Astrocyte of the hippocampus (primary cell): ENCODE measurements at places on chromosomes 7 and 10.
A peak's percentile ranks its signal among the peaks of the same experiment; 100 is the strongest.

DNA sequence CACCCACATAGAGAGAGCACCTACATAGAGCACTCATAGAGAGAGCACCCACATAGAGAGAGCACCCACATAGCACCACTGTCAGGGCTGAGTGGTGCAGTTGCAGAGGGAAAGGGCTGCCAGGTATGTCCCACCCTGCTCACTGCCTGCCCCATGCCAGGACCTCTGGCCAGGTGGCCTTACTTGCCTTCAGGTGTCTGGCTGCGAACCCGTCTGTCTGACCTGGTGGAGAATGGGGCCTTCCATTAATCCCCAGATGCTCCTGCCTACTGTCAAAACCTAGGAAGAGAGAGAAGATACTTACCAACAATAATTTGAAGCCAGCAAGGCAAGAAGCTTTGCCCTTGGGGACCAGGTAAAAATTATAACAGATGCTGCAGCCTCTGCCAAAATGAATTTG, 51.1 kb downstream of the INSIG1 start:
- no peak for DNase-seq

- no peak for DNase-seq
Measured at GRCh38 chr10:107800061-107800460, 635.6 kb upstream of the SORCS1 start.

DNA sequence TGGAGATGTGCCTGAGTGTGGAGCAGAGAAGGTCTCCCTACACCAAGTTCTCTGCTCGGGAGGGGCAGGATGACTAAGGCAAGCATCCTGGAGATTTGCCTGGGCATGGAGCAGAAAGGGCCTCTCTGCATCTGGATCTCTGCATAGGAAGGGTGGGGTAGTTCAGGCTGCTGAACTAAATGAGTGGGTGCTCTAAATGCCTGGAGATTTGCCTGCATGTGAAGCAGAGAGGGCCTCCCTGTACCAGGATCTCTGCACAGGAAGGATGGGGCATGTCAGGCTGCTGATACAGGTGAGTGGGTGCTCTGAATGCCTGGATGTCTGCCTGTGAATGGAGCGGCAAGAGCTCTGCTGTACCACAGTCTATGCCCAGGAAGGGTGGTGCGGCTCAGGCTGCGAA, 680.7 kb downstream of the SUGCT start:
- DNase-seq: peak; percentile 55

- DNase-seq: no peak
Measured at GRCh38 chr7:130160455-130160854, 44.8 kb downstream of the TMEM209 start.

DNA sequence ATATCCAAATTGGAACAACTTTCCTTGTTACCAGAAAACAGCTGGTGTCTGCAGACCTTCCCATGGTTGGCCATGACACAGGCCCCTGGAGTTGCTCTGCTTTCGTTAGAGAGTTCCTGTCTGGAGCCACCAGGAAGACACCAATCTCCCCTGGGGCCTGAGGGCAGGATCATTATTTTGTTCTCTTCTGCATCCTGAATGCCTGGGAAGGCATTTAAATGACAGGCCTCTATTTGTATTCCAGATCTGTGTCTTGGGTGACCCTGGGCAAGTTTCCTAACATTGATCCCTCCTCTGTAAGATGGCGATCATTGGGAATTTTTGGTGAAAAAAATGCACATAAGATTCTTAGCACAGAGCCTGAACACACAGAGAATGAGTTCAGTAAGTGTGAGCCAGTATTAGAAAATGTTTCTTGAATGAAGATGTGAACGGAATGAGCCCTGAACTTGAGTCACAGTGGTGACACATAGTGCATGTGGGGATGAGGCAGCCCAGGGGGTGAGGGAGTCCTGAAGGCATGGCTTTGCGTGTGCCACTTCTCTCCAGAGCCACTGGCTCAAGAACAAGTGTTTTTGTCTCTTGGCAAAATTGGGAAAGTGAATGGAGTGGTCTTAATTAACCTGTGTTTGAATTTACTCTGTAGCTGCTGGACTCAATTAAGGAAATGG, 28.4 kb downstream of the BMPER start:
- peak; percentile 77 for DNase-seq

DNA sequence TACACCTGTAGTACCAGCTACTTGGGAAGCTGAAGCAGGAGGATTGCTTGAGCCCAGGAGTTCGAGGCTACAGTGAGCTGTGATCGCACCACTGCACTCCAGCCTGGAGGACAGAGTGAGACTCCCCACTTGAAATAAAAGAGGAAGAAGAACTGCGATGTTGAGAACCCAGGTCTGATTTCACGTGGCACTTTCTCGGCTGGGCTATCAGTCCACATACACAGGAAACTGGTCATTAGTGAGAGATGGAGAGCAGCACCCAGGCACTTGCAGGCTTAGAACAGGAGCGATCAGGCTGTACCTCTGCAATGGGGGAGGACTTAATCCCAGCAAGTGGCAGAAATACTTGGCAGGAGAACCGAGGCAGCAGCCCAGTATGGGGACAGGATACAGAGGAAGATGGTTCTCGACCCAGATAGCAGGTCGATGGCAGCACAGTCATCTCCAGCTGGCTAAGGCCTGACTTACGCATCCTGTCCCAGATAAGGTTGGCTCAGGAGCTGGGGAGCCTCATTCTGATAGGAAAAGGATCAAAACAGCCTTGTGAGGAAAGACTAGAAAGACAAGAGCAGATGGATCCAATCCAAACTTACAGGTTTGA, 487.7 kb upstream of the AUTS2 start:
- no peak for DNase-seq

- no peak for DNase-seq
Measured at GRCh38 chr7:4531236-4531635, 150.9 kb upstream of the FOXK1 start.

GRCh38 chr7:72781161-72781560, 46.8 kb downstream of the TYW1B start:
- no peak for DNase-seq

DNA sequence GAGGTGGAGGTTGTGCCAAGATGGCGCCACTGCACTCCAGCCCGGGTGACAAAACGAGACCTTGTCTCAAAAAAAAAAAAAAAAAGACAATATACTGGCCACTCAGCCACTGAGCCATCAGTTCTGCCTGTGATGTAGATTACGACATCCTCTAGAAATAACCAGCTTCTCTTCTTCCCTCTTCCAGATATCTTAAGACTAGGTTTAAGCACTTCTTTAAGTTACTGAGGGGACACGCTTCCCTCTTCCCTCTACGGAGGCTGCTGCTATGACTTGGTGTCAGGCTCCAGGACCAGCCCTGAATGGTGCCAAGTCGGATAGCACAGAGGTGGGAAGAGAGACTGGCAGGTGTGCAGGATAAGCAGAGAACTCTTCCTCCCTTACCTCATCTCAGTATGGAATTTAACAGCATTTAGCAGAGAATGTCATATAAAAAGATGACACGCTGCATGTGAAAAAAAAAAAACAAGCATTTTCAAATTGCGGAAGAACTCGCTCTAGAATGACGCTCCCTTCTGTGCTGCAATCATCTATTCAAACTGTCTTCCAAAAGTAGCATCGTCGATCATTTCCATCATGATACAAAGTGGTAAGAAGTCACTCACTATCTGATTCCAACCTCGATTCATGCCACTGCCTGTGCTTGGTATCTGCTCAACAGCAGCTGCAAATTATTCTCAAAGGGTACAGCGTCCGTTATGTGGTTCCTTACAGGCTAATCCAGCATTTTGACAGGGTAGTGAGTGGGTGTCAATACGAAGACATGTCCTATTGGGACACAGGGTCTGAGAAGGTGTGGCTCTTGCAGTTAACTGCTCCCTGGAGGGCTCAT, 13.8 kb downstream of the DAGLB start:
- DNase-seq: no peak

- peak; percentile 72 for DNase-seq
Measured at GRCh38 chr7:128869138-128869943, 6.7 kb downstream of the ATP6V1F start.

- peak; percentile 45 for DNase-seq
Measured at GRCh38 chr10:120336911-120337540, 120.0 kb upstream of the PLPP4 start.

DNA sequence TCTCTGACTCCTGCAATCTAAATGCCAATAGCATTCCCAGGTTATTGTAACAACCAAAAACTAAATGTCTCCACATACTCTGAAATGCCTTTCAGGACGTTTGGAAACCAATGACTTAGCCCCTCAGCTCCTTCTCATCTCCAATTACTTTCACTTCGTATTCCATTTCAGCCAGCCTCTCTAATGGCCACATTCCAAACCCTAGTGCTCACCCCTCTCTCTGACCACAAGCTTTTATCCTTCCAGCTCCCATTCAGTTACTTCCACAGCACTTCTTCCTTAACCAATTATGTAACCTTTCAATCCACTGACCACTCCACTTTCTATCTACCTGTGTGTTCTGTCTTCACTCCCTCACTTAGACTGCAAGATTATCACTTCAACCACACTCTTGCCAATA, 4.3 kb downstream of the NOC3L start:
- DNase-seq: peak; percentile 96

GRCh38 chr7:101859411-101860106, 42.1 kb downstream of the CUX1 start:
- no peak for DNase-seq

- no peak for DNase-seq
Measured at GRCh38 chr10:90213346-90213745, 512.0 kb downstream of the KIF20B start.

DNA sequence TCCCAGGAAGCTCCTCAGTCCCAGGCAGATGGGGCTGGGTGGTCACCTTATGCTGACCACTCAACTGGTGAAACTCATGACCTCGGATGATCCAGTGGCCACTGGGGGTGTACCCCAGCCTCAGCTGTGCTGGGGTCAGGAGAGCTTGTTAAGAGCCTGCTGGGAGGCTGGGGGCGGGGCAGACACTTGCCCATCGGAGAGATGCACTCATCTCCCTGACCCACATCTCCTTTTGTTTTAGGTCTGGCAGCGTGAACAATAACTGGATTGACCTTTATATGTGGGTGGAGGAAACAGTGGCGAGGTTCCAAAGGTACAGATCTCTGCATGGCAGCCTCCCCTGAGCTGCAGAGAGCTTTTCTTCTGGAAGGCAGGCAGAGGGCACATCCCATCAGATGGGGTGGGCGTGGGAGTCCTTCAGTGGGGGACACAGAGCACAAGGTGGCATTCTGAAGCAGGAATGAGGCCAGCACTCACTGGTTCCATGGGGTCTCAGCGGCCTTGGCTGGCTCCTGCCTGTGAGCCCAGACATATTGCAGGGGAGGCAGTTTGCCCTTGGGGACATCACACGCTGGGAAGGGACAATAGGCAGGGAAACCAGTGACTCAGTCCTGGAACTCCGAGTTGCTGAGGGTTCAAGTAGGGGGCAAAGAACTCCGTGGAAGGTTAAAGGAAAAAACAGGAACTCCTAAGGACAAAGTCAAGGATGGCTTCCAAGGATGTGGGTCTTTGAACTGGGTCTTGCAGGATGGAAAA, 5.2 kb downstream of the ANTXRL start:
- DNase-seq: no peak

DNA sequence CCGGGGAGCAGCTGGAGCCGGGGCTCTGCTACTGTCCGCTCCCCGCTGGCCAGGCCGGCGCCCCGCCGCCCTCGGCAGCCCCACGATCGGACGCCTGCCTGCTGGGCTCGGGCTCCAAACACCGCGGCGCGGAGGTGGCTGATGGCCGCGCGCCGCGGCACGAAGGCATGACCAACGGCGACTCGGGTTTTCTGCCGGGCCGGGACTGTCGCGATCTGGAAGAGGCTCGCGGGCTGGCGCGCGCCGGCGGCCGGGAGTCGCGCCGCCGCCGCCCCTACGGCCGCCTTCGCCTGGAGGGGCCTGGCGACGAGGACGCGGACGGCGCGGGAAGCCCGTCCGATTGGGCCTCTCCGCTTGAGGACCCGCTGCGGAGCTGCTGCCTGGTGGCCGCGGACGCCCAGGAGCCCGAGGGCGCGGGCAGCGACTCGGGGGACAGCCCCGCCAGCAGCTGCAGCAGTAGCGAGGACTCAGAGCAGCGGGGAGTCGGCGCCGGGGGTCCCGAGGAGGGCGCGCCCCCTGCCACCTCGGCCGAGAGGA, 570 bp downstream of the TBC1D12 start:
- no peak for DNase-seq

- DNase-seq: no peak
Measured at GRCh38 chr10:17176091-17176490, 25.4 kb downstream of the TRDMT1 start.

DNA sequence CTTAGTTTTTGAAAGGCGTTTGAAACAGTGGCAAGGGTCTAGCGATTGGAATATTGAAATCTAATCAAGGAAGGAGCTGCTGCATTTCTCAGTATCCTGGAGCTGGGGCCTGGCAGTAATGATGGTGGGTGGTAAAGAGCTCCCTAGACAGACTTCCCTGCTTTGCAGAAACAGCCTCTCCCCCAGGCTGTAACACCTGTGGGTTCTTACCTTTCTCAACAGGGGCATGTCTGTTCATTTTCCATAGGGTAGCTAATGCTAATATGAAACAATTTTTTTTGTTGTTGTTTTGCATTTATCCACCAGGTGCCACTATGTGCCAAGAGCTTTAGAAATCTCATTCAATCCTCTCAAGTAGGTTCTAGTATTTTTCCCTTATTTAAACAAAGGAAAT, 345.5 kb downstream of the REEP3 start:
- peak; percentile 26 for DNase-seq

GRCh38 chr10:35754519-35754918, 112.4 kb upstream of the FZD8 start:
- no peak for DNase-seq

GRCh38 chr10:78214955-78215354, 181.3 kb downstream of the RPS24 start:
- no peak for DNase-seq

DNA sequence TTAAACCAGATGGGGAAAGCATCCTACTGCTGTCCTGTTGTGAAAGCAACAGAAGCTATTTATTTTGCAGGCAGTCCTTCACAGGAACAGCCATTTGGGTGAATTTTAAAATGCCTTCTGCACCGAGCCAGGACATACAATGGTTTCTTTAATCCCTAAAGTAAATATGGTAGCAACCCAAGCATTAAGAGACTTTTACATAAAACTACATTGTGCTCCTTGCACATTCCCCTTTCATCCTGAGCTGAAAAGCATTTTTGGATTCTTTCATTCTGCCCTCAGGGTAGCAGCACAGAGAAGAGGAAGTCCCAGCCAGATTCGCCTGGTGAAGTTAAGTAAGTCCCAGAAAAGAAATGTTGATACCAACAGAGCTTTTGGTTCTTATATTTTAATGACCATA, 84.0 kb upstream of the FAM3C start:
- DNase-seq: peak; percentile 70
